Left renal cortex interstitium (tissue), 4 donors: ENCODE measurements at places on chromosomes 7 and 10.

- DNase-seq: no peak
Observed at GRCh38 chr10:34889004-34889869, 74.1 kb upstream of the PARD3 start.

DNA sequence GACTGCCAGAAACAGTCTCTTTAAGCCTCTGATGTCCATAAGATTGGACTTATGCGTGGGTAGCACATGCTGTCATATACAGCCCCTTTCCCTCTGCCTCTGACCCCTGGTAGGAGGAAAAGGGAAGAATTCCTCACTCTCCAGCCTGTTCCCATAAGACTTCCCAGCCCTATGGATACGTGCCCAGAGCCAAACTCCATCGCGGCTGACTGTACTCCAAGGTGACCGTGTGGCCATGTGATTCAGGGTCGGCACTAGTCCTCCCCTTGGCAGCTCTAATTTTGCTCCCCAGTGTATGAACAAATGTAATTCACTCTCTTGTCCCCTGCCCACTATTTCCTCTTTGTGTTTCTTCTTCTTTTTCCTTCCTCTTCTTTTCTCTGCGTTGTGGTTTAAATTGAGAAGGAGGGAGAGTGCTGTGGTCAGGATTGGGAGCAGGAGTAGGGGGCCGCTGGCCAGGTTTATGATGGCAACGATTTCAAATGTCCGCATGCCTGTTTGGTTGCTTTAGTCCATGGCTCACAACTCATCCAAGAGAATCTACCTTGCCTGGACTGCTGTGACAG, 43.8 kb downstream of the PRLHR start:
- no peak for DNase-seq

DNA sequence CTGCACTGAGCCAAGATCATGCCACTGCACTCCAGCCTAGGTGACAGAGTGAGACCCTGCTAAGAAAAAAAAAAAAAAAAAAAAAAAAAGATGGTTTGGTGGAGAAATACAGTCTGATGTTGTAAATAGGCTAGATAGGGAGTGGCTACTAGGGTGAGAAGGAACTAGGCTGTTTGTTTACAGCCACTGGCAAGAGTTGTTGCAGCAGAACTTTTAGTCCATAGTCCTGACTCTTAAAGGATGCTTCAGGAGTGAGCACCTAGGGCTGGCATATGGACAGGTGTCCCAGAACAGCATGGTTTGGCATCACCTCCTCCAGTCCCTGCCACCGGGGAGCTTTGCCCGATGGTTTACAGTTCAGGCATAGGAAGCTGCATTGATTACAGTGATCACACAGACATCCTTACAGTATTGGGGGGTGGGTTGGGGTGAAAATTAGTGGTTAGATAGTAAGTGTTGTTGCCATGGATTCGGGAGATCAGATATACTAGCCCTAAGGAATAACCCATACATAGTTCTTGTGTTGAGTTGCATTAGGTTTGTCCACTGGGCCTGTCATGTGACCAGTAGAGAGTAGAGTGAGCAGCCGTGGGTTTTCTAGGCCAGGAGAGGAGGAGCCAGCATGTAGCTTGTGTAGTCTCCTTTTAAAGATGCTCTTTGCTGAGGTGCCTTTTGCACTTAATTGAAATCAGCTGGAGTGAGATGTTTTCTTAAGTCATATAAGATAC, 35.9 kb downstream of the ZRANB1 start:
- DNase-seq: no peak

- no peak for DNase-seq
Observed at GRCh38 chr10:84820596-84820995, 492.2 kb downstream of the CCSER2 start.

- DNase-seq: no peak
Observed at GRCh38 chr10:78464856-78465267, 431.2 kb downstream of the RPS24 start.
